ENCODE measurements at places on chromosomes 12 and 14. TPM values are rescaled to one million over a fixed set of nuclear protein-coding genes. Genes with fewer than 3 reads are reported as not detected.

The IAPP gene
- total RNA-seq, result not detected

The TSPAN19 gene
- not detected for total RNA-seq

The RILPL1 gene
- 12.2 TPM for total RNA-seq

The CMA1 gene
- total RNA-seq, result not detected

The PTPRR gene
- 0.27 TPM for total RNA-seq

The PLBD1 gene
- total RNA-seq, result 4.8 TPM

The LTBP2 gene
- 14.8 TPM for total RNA-seq

The CCDC38 gene
- 0.09 TPM for total RNA-seq

The DACT1 gene
- 0.78 TPM for total RNA-seq

The TMEM63C gene
- 0.77 TPM for total RNA-seq

The MAPKAPK5 gene
- 56.6 TPM for total RNA-seq
